Naive thymus-derived CD8-positive, alpha-beta T cell (primary cell): ENCODE measurements at places on chromosomes 5 and 9. TPM values are rescaled to one million over a fixed set of nuclear protein-coding genes. Genes with fewer than 3 reads are reported as not detected.
A peak's percentile ranks its signal among the peaks of the same experiment; 100 is the strongest.

DNA sequence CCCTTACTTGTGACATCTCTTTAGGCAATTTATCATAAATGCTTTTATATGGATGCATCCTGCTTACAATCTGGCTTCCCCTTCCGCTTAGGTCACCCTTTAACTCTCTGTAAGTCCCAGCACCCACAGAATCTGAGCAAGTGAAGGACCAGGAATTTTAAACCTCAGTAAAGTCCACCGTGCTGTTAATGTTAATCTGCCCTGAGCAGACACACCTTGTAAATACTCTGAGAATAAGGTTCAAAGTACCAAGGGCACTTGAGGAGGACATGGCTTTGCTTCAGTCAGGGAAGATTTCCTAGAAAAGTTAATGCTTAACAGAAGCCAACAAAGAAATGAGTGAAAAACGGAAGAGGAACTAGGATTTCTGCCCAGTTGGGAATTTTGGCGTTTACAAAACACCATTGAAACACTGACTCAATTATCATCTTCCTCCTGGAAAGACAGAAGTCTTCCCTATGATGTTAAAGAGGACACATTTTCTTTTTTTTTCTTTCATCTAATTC is 26.4 kb upstream of the TTC39B start:
- DNase-seq, result no peak
- no peaks in the 10 kb centered on the region for H3K4me1 ChIP-seq
- H3K36me3 ChIP-seq, result no peaks in the 10 kb centered on the region
- H3K27me3 ChIP-seq, result no peaks in the 10 kb centered on the region

GRCh38 chr9:97237951-97238889 is 69.2 kb upstream of the CCDC180 start:
- no peaks in the 10 kb centered on the region for H3K27me3 ChIP-seq
- H3K4me1 ChIP-seq, result peaks cover 28% of the 10 kb centered on the region
- peak overlapping the region; percentile 93 for H3K27ac ChIP-seq
- H3K36me3 ChIP-seq, result peaks cover 1% of the 10 kb centered on the region

- peaks cover 23% of the 10 kb centered on the region for H3K4me1 ChIP-seq
- H3K36me3 ChIP-seq, result peaks cover 37% of the 10 kb centered on the region
- no peaks in the 10 kb centered on the region for H3K27me3 ChIP-seq
- no peak overlapping the region for H3K27ac ChIP-seq
- H3K4me3 ChIP-seq, result no peak overlapping the region
These were observed 30.5 kb downstream of the PTCH1 start for GRCh38 chr9:95486318-95486717.

- no peaks in the 10 kb centered on the region for H3K36me3 ChIP-seq
- H3K27ac ChIP-seq, result no peak overlapping the region
- H3K4me1 ChIP-seq, result peaks cover 3% of the 10 kb centered on the region
- peaks cover 18% of the 10 kb centered on the region for H3K27me3 ChIP-seq
These were observed 183.1 kb upstream of the S1PR3 start for GRCh38 chr9:88808019-88808656.

DNA sequence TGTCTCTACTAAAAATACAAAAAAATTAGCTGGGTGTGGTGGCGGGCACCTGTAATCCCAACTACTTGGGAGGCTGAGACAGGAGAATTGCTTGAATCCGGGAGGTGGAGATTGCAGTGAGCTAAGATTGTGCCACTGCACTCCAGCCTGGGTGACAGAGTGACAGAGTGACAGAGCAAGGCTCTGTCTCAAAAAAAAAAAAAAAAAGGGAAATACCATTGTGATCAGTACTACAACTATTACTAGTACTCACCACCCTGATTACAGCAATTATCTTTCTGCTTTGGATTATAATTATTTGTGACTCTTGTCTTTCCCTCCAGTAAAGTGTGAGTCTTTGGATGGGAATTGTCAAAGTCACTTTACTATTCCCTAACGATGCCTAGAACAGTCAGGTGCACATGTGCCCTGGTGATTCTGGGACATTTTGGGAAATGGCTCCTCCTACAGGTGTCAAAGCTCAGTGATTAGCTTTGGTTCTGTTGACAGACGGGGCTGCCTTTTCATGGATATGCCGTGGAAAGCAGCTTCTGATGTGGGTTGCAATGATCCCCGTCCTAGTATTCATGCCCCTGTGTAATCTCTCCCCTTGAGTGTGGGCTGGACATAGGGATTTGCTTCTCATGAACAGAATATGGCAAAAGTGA is 31.8 kb upstream of the FRRS1L start:
- DNase-seq, result peak; percentile 6
- H3K27ac ChIP-seq, result no peak overlapping the region
- H3K4me1 ChIP-seq, result peaks cover 2% of the 10 kb centered on the region
- H3K27me3 ChIP-seq, result no peaks in the 10 kb centered on the region

- DNase-seq, result no peak
- H3K4me3 ChIP-seq, result no peak overlapping the region
- no peaks in the 10 kb centered on the region for H3K4me1 ChIP-seq
- no peaks in the 10 kb centered on the region for H3K36me3 ChIP-seq
- peaks cover 27% of the 10 kb centered on the region for H3K27me3 ChIP-seq
These were observed 90.8 kb upstream of the ZNF618 start for GRCh38 chr9:113785334-113785733.

Gene NSA2
- total RNA-seq, result 204 TPM

Gene GFI1B
- total RNA-seq, result 0.39 TPM

DNA sequence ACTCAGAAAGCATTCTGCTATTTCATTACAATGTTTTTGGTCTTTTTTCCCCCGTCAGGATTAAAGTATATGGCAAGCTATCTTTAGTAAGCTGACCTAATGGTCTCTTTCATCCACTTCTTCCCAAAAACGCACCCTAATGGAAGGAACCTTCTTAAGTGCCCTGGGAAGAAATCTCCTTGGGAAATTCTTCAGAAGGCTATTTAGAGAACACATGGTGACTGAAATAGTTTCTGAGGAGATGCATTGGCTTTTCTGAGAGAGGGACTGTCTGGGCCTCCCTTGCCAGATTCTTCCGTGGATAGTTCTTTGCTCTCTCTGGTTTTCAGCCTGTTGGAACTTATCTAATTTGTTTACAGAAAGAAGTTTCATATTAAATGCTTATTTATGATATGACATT is 524.1 kb upstream of the MEF2C start:
- H3K4me3 ChIP-seq, result no peak overlapping the region
- H3K27me3 ChIP-seq, result no peaks in the 10 kb centered on the region
- H3K27ac ChIP-seq, result no peak overlapping the region
- no peaks in the 10 kb centered on the region for H3K36me3 ChIP-seq

Gene HEMGN
- 3.4 TPM for total RNA-seq

GRCh38 chr5:119417891-119418605 is 34.2 kb upstream of the HSD17B4 start:
- H3K27ac ChIP-seq, result no peak overlapping the region
- no peaks in the 10 kb centered on the region for H3K36me3 ChIP-seq
- no peak for DNase-seq
- H3K27me3 ChIP-seq, result no peaks in the 10 kb centered on the region
- H3K4me1 ChIP-seq, result peaks cover 6% of the 10 kb centered on the region

- no peak overlapping the region for H3K27ac ChIP-seq
- peaks cover 6% of the 10 kb centered on the region for H3K4me1 ChIP-seq
- no peaks in the 10 kb centered on the region for H3K27me3 ChIP-seq
These were observed 36.7 kb downstream of the NDFIP1 start for GRCh38 chr5:142145106-142145900.

Gene C9orf153
- total RNA-seq, result 0.77 TPM

DNA sequence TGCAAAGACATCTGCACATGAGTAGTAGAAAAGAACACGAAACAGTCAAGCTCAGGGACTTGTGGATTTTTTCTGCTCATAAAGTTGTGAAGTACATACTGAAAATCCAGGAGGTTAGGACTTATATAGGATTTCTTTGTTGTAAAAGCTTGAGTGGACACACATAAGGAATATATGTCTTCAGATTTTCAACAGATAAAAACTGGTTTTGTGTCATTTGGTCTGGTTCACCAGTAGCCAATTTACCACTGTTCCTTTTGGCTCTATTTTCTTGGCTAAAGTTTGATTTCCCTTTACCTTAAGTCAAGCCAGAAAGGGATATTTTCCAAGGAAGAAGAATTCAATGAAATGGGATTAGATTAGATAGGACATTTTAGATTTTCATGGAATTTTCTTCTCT is 204.3 kb downstream of the NR3C1 start:
- H3K27me3 ChIP-seq, result no peaks in the 10 kb centered on the region
- H3K4me1 ChIP-seq, result no peaks in the 10 kb centered on the region
- no peak overlapping the region for H3K4me3 ChIP-seq
- peaks cover 51% of the 10 kb centered on the region for H3K36me3 ChIP-seq
- no peak for DNase-seq
